ENCODE measurements at places on chromosomes 7 and 10.

- DNase-seq: no peak
These were observed 76.2 kb upstream of the CCDC71L start for GRCh38 chr7:106737202-106737562.

DNA sequence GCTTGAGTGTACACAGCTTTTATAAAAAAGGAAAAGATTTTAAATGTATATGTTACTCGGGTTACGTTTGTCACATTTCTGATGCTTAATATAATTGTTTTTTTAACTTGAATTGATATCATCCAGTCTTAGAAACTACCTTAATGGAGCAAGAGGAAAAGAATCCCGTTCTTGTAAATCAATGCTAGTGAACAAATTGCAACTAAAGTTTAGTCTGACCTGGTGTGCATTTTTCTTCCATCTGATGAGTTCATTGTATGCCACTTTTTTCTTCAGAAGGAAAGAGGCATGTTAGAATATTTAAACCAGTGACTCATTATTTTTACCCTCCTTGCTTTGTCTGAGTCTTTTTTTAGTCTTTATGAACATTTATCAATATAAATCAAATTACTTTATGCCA is 34.7 kb downstream of the NET1 start:
- DNase-seq: no peak

DNA sequence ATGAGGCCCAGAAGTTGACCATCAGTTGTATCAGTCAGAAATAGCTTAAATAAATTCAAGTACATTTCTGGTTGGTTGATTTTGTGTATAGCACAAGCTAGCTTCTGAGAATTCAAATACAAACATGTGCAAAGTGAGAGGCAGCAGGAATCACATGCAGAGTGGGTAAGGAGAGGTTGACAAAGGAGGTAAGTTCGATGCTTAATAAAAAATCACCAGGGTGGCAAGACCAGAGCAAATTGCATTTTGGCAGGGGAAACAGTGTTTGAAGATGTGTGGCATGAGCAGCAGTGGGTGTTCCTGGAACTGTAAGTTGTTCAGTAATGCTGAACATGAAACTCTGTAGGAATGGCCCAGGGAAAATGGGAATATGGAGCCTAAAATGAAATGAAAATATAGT is 52.6 kb downstream of the GNAI1 start:
- DNase-seq: no peak

DNA sequence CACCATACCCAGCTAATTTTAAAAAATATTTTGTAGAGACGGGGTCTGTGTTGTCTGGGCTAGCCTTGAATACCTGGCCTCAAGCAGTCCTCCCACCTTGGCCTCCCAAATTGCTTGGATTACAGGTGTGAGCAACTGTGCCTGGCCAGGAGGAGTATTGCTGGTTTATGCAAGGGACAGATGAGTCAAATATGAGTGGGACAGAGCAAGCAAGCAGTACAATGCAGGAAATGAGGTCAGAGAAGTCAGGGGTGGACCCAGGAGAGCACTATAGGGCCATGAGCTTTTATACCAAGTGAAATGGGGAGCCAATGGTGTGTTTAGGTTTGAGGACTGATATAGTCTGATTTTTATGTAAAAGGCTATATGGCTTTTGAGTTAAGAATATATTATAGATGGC is 6.3 kb downstream of the TSPAN13 start:
- DNase-seq: no peak

GRCh38 chr10:31650010-31650409 is 278.6 kb downstream of the ARHGAP12 start:
- DNase-seq: no peak

DNA sequence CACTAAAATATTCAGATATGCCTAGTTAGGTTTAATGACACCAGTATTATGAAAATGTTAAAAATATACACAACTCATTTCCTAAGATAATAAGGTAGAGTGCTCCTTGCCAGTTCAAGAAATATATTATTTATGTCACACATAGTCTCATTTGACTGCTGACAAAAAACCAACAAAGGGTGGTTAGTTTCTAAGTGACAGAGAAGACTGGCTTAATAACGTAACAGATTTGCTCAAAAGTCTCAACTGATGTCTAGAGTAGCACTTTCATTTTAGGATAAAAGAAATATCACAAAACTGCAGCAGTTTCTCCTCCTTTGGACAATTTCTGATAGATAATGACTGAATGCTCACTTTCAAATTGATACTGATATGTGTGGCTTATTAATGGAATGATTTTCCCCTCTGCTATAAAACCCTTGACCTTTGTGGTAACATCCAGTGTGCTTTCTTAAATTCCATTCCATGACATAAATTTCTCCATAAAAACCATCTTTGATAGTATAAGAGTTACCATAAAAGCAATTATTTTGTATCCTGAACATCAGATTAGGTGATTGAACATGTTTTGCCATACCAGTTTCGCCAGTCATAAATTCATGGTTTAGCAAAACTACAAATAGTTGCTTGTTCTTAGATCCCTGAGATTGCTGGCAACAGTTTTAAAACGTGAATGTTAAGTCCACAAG is 94.2 kb downstream of the NRBF2 start:
- no peak for DNase-seq

DNA sequence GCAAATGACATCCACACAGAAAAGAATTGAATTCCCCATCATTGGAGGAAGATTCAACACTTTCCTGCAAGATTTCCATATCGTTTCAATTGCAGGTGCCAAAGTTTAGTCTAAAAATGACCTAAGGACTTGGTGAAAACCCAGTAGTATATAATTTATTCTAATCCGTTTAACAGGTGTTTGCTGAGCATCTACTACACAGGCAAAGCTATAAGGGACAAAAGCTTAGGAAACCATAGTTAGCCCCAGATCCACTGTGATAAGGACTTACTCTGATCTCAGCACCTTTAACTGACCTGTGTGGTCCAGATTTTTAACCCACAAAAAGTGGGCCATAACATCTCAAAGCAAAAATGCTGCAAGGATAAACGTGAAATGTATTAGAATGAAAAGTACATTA is 19.1 kb downstream of the UBE2H start:
- no peak for DNase-seq

DNA sequence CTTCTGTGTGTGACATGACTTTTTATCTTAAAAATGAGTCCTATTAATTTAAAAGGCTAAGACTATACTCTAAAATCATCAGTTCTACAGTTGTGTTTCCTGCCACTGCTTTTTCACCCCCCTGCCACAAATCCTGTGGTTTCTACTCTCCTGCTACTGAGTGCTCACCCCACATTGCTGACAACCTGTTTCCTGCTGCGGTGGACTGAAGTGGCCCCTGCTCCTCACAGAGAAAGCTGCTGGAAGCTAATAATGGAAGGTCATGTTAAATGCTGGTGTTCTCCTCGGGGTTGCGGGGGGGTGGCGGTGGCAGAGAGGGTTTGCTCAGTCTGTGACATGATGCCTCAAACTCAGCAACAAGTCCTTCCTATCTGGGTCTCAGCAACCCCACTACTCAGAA is 113.2 kb upstream of the INHBA start:
- no peak for DNase-seq

DNA sequence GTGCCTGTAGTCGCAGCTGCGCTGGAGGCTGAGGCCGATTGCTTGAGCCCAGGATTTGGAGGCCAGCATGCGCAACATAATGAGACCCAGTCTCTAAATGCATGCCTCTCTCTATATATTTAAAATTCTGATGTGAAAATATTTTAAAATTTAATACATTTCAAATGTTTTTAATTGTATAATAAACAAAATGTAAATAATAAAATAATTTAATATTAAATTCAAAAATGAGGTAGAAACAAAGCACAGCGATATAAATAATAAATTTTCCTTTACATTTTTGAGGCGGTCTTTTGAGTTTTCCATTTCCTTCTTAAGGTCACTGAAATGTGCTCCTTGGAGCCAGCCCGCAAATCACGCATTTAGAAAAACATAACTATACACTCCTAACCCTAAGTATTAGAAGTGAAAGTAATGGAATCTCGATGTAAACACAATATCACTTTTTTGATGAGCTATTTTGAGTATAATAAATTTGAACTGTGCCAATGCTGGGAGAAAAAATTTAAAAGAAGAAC is 523 bp upstream of the CDK1 start:
- no peak for DNase-seq

- no peak for DNase-seq
These were observed 86.1 kb upstream of the NPY start for GRCh38 chr7:24197852-24198251.

- DNase-seq: peak; percentile 82
These were observed at the start of gene GJC3 for GRCh38 chr7:99928994-99929729. TSS of gene GJC3 (minus strand) at chr7:99929620. CDS start at chr7:99929620, 0 bp downstream.

DNA sequence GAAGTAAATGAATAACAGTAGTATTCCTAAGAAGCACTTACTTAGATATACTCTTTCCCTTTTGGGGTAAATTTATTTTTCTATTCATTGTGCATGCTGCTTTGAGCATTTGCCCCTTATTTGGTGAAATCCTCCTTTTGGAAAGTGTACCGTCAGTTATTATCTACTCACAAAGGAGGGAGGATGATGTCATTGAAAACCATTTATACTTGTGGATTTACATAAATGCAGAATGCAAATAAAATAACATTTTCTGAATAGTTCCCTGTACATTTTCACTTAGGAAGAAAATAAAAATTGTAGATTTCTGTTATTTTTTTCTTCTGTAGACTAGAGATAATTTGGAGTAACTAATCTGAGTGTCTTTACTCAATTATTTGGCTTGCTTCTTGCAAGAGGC is 29.5 kb upstream of the SEM1 start:
- DNase-seq: no peak

DNA sequence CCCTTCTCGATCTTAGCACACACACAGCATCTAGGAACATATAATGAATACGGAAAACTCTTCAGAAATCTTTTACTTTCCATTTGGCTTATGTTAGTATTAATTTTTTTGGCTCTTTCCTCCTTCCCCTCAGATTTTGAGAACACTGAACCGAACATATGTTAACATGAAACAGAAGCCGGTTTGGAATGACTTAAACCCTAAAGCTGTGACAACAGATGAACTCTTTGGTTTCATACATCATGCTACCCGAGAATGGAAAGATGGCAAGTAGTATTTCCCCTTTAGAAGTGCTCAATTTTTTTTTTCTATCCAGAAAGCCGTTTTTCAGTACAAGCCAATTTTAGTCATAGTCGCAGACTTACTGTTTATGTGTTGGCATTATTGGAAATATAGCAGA is 164.7 kb downstream of the DNAH11 start:
- DNase-seq: no peak

DNA sequence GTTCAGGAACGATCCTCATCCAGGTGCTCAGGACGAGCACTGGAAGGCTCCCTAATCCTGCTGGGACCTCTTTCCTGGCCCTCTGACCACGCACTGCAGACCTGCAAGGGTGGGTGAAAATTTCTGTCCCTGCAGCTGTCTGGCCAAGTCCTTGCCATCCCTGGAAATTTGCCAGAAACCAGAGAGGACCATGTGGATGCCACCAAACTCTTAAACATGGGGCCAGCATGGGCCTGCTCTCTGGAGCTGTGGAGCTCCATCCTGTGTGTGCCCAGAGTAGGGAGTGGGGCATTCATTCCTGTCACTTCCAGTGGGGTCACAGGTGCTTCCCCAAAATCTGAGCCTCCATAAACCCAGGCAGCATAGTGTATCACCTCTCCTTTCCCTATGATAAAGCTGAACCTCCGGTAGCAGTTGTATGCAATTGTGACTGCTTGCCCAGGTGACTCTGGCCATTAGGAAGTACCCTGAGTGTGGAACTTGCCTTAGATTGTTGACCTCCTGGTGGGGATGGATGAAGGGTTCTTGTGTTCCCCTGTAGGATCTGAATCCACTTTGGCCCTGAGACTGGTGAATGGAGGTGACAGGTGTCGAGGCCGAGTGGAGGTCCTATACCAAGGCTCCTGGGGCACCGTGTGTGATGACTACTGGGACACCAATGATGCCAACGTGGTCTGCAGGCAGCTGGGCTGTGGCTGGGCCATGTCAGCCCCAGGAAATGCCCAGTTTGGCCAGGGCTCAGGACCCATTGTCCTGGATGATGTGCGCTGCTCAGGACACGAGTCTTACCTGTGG is 57.1 kb downstream of the DMBT1 start:
- no peak for DNase-seq
